ENCODE measurements at places on chromosomes 5 and 9. TPM values are rescaled to one million over a fixed set of nuclear protein-coding genes. Genes with fewer than 3 reads are reported as not detected.

- H3K27ac ChIP-seq, result no peak overlapping the region
- no peaks in the 10 kb centered on the region for H3K27me3 ChIP-seq
- peaks cover 45% of the 10 kb centered on the region for H3K4me1 ChIP-seq
These were observed 83.0 kb upstream of the GNA14 start for GRCh38 chr9:77731008-77731698.

GGTA1 gene
- not detected for total RNA-seq

DNA sequence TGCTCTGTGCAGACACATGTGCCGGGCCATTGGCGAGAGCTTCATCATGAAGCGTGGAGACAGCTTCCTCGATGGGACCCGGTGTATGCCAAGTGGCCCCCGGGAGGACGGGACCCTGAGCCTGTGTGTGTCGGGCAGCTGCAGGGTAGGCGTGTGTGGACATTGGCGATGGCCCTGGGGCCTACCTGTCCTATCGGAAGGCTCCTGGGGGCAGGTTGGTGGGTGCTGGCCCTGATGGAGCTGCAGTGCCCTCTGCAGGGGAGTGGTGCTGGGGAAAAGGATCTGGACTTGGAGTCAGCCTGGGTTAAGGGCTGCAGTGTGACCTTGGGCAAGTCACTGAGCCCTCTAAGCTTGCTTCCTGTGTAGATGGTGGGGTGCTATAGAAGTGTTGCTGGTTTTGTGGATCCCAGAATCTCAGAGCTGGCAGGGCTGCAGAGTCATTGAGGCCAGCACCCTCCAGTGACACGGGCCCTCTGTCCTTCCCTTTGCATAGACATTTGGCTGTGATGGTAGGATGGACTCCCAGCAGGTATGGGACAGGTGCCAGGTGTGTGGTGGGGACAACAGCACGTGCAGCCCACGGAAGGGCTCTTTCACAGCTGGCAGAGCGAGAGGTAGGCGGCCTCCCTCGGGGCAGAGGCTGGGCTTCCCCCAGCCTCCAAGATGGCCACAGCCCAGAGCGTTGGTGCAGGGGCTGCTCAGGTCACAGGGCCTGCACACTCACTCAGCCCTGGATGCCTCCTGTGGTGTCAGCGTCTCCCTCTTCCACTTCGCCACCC is 15.8 kb downstream of the ADAMTS13 start:
- H3K4me3 ChIP-seq, result no peak overlapping the region
- H3K4me1 ChIP-seq, result no peaks in the 10 kb centered on the region
- no peaks in the 10 kb centered on the region for H3K36me3 ChIP-seq

DNA sequence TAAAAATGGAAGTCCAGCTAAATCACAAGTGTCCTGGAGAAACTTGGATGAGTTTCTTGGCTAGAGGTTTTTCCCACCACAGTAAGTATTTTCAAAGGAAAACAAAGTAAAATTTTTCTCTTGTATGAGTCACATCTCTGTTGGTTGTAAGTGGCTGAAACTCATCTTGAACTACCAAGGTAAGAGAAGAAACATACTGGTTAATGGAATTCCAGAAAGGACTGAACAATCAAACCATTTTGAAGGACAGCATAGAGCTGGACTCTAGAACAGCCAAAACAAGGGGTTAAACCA is 102.8 kb upstream of the CDKN2B start:
- H3K27ac ChIP-seq, result no peak overlapping the region
- no peaks in the 10 kb centered on the region for H3K36me3 ChIP-seq
- no peaks in the 10 kb centered on the region for H3K4me1 ChIP-seq
- H3K4me3 ChIP-seq, result no peak overlapping the region
- no peak for DNase-seq
- H3K27me3 ChIP-seq, result peaks cover 43% of the 10 kb centered on the region

ECPAS gene
- total RNA-seq, result 66.5 TPM

- no peak overlapping the region for H3K4me3 ChIP-seq
- no peak for DNase-seq
- H3K27ac ChIP-seq, result no peak overlapping the region
- H3K36me3 ChIP-seq, result no peaks in the 10 kb centered on the region
- H3K27me3 ChIP-seq, result peaks cover 2% of the 10 kb centered on the region
- H3K4me1 ChIP-seq, result no peaks in the 10 kb centered on the region
These were observed 57.9 kb upstream of the MIER3 start for GRCh38 chr5:57009811-57010210.

DNA sequence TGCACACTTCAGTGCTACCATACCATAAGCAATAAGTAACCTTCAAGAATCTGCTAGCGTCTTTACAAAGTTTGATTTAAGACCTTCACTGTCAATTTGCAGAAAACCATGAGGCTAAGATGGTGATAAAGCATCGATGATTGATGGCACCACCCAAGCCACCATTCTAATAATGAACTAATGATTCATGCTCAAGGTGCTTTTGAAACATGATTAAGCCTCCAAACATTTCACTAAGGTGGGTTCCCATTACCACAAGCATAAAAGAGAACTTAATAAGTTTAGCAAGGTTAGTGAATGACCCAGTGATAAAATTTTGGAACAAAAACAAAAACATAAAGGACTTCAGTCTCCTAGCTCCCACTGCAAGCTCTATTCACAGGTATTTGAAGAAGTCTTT is 214.7 kb downstream of the FBXL17 start:
- H3K36me3 ChIP-seq, result no peaks in the 10 kb centered on the region
- H3K4me3 ChIP-seq, result no peak overlapping the region
- H3K27ac ChIP-seq, result no peak overlapping the region
- H3K27me3 ChIP-seq, result no peaks in the 10 kb centered on the region

GRCh38 chr9:35951736-35952135 is 6.2 kb downstream of the OR2S2 start:
- H3K4me1 ChIP-seq, result peaks cover 21% of the 10 kb centered on the region
- no peak for DNase-seq
- H3K27ac ChIP-seq, result no peak overlapping the region
- H3K4me3 ChIP-seq, result no peak overlapping the region

IFT74 gene
- 10.9 TPM for total RNA-seq

DNA sequence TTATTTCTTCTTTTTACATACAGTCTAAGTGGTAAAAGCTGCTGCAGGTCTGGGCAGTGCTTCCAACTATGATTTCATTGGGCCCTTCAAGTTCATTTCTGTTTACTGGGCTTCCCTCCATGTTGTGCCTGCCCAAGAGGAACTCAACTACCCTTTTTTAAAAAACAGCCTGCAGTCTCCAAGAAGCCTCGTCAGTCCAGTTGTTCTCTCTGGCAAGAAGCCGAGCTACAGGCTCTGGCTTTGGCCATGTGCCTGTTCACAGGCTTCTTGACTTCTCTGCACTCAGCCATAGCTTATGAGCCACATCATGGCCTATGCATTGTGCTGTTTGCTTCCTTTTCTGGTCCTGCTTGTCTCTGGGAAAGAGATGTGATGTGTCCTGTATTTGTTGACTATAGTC is 119.7 kb upstream of the PJA2 start:
- no peak overlapping the region for H3K27ac ChIP-seq
- DNase-seq, result no peak
- no peaks in the 10 kb centered on the region for H3K36me3 ChIP-seq
- no peak overlapping the region for H3K4me3 ChIP-seq
- no peaks in the 10 kb centered on the region for H3K4me1 ChIP-seq
- H3K27me3 ChIP-seq, result peaks cover 2% of the 10 kb centered on the region

DNA sequence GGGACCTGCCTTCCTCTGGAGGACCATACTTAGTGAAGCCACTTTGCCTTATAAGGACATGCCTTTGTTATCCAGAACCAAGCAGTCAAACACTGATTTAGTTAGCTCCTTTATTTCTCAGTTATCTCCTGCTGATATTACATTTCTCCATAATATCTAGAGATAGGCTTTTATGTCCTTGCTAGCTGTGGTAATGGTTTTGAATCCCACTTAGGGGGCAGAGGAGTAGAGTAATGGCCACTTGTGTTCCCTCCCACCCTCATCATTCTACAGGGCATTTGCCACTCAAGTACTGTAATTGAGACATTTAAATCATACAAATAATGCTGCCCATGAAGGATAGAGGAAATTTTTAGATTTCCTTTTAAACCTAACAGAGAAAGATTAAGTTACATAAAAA is 80.9 kb downstream of the DOCK8 start:
- DNase-seq, result no peak
- no peak overlapping the region for H3K27ac ChIP-seq
- H3K4me3 ChIP-seq, result no peak overlapping the region
- no peaks in the 10 kb centered on the region for H3K27me3 ChIP-seq
- H3K36me3 ChIP-seq, result peaks cover 43% of the 10 kb centered on the region

GRCh38 chr9:90659650-90660364 is 17.2 kb upstream of the DIRAS2 start:
- H3K4me1 ChIP-seq, result no peaks in the 10 kb centered on the region
- H3K27me3 ChIP-seq, result peaks cover 11% of the 10 kb centered on the region
- no peak for DNase-seq
- no peaks in the 10 kb centered on the region for H3K36me3 ChIP-seq
- no peak overlapping the region for H3K27ac ChIP-seq
- no peak overlapping the region for H3K4me3 ChIP-seq

PCDHGA4 gene
- total RNA-seq, result 0.07 TPM

Data from activated CD4-positive, alpha-beta memory T cell treated with anti-CD3 and anti-CD28 coated beads for 36 hours (primary cell).